ENCODE measurements at places on chromosomes 12 and 14.

GRCh38 chr12:32944195-32944594 is 47.6 kb upstream of the PKP2 start:
- DNase-seq, result no peak

- DNase-seq, result no peak
Measured at GRCh38 chr14:68789821-68790643, 2.8 kb downstream of the ZFP36L1 start.

DNA sequence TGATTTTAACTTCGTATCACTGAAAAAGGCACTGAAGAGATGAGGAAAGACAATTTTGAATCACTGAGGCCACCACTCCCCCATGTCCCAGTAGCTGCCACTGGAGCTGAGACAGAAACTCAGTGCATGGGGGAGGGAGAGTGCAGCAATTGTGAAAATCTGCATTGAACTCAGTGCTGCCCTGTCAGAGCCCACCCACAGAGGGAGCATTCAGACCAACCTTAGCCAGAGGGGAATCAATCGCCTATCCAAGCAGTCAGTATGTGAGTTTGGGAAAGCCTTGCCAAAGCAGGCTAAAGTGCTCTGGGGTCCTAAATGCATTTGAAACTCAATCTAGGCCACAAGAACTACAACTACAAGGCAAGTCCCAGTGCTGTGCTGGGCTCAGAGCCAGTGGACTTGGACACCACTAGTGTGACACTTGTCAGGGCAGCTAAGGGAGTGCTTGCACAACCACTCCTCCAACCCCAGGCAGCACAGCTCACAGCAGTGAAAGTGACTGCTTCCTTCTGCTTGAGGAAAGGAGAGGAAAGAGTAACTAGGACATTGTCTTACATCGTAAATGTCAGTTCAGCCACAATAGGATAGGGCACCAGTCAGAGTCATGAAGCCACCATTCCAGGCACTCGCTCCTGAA is 13.3 kb downstream of the RNASE3 start:
- DNase-seq, result no peak

DNA sequence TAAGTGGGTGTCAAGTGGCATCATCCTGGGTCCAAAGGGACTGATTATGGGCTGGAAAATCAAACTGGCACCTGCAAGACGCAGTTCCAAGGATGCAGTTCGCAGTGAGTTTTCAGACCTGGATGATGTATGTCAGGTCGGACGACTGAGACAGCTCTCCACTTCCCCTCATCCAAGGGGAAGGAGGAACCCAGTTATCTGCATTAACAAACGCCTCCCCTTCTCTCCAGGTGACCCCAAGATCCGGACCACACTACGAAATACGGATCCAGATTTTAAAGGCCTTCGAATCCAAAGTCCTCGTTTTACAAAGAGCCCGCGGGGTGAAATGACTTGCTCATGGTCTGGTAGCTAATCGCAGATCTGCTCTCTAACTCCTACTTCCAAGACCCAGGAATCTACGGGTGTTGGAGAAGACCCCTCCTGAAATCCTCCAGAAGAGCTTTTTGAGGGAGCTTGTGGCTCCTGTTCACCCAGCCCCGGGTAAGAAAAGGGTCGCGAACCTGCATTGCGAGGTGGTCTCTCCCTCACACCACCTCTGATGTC is 460 bp upstream of the SYNE2 start:
- DNase-seq, result no peak

- no peak for DNase-seq
Measured at GRCh38 chr14:52086711-52087110, 17.9 kb upstream of the NID2 start.

- no peak for DNase-seq
Measured at GRCh38 chr14:105268736-105269354, 20.5 kb downstream of the BTBD6 start.
